ENCODE measurements at places on chromosomes 5 and 9.

- peak; percentile 63 for DNase-seq
Observed at GRCh38 chr9:93134015-93134739, at the start of gene NINJ1. Gene NINJ1, minus strand, starts transcription at chr9:93134251. Its CDS starts 34 bp downstream, at chr9:93134217.

GRCh38 chr5:81067406-81067805 lies 107.2 kb downstream of the RASGRF2 start:
- DNase-seq: no peak

GRCh38 chr5:89723907-89724306 lies 685.6 kb downstream of the CETN3 start:
- peak; percentile 73 for DNase-seq

DNA sequence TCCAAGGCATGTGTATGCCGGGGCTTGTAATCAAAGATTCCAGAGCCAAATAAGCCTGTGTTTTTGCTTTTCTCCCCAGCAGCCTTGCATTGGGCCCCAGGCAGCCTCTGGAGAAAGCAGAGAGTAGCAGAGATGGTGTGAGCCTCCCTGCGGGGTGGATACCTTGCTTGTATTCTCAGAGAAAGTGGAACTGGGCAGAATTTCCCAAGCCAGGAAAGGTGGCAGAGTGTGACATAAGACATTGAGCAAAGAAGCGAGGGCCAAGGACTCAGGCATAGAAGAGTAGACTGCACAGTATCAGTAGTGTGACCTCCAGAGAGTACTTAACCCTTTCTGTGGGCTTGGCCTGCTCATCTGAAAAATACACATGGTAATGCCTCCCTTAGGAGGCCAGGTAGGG lies 1.6 kb upstream of the GSN start:
- no peak for DNase-seq
